ENCODE measurements at places on chromosomes 5 and 9.

DNA sequence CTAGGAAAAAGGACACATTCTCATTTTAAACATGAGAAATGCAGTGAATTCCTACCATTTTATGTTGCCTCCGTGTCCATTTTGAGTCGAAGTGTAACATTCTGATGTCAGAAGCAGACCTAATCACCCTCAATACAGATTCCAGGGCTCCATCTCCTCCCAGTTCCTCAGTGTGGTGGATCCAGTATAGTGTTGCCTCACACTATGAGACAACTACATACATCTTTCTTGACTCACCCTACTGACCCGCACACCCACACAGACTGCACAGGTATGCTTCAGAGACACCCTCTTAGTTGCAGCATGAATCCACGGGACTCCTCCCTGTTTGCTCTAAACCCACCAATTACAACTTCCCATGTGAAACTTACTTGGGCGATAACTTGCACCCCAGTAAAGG is 564.9 kb downstream of the SEMA5A start:
- DNase-seq = no peak

- no peak for DNase-seq
Measured at GRCh38 chr5:66639037-66639436, 42.8 kb downstream of the MAST4 start.

GRCh38 chr5:87400305-87400899 is 12.3 kb downstream of the CCNH start:
- DNase-seq = no peak

GRCh38 chr5:108818613-108819272 is 71.0 kb downstream of the FER start:
- DNase-seq = no peak

- DNase-seq = no peak
Measured at GRCh38 chr9:134286471-134287245, 39.6 kb upstream of the RXRA start.

GRCh38 chr9:93180938-93181337 is 3.0 kb upstream of the WNK2 start:
- DNase-seq = no peak

DNA sequence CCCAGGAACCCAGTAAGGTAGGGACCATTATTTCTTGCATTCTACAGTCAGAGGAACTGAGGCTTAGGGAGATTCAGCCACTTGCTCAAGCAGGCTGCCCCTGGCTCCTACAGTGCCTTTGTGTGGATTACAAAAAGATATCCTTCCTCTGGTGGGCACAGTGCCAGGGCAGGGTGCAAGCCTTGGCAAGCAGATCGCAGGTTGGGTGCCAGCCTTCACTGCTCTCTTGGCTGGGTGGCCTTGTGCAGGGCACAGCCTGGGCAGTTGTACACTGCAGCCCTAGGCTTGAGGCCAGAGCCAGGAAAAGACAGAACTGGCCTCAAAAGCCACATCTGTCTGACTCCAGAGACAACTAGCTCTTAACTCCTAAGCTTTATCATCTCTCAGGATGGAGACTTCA is 15.0 kb downstream of the DOCK2 start:
- no peak for DNase-seq

- no peak for DNase-seq
Measured at GRCh38 chr5:154312576-154312975, 122.0 kb downstream of the GALNT10 start.

GRCh38 chr5:154276261-154276972 is 85.9 kb downstream of the GALNT10 start:
- DNase-seq = no peak

GRCh38 chr9:93084471-93084881 is 11.5 kb upstream of the CARD19 start:
- no peak for DNase-seq

GRCh38 chr9:15622318-15622971 is 69.6 kb downstream of the CCDC171 start:
- DNase-seq = no peak

GRCh38 chr5:149946118-149946517 is 1.5 kb upstream of the PDE6A start:
- DNase-seq = no peak

- no peak for DNase-seq
Measured at GRCh38 chr9:98091735-98092612, 27.0 kb downstream of the TRIM14 start.

GRCh38 chr5:117943541-117943940 is 1044.8 kb downstream of the DTWD2 start:
- no peak for DNase-seq

DNA sequence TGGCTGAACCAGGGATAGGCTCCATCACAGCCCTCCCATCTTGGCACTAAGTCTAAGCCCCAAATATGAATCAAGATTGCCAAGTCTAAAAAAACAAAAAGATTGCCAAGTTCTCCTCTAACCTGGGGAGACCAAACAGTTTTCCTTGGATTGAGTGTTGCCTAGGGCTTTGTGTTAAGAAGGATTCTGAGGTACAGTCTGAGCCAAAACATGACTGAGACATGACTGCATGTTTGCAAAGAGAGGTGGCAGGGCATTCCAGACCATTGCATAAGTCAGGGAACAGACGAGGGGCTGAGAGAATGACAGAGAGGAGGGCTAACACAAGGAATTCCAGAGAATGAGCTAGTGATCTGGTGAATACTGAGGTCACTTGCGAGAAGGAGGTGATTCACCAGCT is 11.4 kb downstream of the LAMC3 start:
- DNase-seq = no peak

GRCh38 chr9:105128908-105129600 is 115.4 kb upstream of the SLC44A1 start:
- no peak for DNase-seq

Measured in T-helper 2 cell (primary cell).